ENCODE measurements at places on chromosomes 1 and 21.

- DNase-seq, result no peak
Measured at GRCh38 chr1:6273380-6273891, 12.5 kb upstream of the GPR153 start.

- no peak for DNase-seq
Measured at GRCh38 chr1:27332536-27333281, 9.1 kb upstream of the SYTL1 start.

GRCh38 chr1:173507847-173508209 lies 30.7 kb downstream of the PRDX6 start:
- no peak for DNase-seq

DNA sequence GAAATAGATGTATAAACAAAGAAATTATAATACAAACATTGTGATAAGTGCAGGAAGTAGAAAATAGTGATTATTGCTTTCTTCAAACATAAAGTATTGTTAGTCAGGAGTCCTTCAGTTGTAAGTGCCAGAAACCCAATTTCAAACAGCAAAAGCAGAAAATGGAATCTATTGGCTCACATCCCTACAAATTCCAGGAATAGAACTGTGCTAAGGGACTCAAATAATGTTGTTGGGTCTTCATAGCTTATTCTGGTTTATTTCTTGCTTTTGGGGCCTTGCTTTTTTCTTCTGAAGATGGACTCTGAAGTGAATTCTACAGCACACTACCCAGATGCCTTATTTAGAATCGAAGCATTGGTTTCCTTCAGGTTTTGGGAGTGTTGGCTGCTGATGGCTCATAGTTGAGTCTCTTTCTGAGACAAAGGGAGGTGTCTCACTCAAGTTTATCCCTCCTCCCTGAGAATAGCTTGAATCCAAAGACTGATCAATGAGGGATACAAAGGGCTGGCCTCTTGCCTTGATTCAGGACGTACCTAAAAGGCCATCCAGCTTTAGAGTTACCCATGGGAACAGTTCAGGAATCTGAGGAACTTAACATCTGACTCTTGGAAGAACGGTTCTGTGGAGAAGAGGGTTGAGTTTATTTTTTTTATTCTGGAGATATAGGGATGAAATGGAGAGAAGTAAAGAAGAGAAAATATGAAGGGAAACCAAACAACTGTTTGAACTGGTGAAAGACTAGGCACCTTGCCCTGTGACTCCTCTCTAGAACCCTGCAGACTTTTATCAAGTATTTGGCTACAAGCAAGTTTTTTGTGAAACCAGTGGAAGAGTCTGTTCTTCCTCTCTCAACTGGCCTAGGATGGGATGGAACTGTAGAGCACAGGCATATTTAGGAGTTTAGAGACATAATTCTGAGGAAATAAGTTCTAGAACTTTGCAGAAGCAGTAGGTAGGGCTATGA lies 39.0 kb upstream of the ATG4C start:
- DNase-seq, result no peak

GRCh38 chr1:32480761-32481160 lies 15.9 kb downstream of the ZBTB8B start:
- DNase-seq, result no peak

- no peak for DNase-seq
Measured at GRCh38 chr1:103492003-103492625, 33.4 kb upstream of the RNPC3 start.

DNA sequence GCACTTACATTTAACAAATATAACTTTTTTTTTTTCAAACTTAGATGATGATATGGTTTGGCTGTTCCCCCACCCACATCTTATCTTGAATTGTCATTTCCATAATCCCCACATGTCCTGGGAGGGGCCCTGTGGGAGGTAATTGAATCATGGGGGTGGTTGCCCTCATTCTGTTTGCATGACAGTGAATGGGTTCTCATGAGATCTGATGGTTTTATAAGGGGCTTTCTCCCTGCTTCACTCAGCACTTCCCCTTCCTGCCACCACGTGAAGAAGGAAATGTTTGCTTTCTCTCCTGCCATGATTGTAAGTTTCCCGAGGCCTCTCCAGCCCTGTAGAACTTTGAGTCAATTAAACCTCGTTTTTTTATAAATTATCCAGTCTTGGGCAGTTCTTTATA lies 432.6 kb downstream of the AMY1C start:
- no peak for DNase-seq

DNA sequence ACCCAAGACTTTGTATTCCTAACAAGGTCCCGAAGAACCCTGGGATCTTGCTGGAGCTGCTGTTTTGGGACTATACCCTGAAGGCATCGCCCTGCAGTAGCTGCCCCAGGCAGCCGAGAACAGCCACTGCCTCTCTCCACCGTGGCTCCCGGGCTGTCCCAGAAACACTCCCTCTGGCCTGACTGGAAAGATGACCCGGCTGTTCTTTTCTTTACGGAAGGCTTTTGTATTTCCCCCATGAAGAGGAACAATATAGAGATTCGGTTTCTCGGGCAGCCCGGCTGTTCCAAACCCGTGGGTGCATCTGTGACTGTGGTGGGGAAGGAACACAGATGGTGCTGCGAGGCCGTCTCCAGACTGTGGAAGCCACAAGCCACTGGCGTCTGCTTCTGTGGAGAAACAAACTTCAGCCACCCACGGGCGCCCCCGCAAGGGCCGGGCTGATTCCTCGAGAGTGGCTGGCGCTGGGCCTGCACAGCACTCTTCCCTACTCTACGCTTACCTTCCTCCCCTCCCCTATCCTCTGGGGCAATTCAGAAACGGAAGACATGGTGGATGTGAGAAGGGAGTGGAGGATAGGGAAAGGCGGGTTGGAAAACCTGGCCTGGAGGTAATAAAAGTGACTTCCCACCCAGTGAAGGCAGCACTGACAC lies 33.7 kb upstream of the VASH2 start:
- no peak for DNase-seq

DNA sequence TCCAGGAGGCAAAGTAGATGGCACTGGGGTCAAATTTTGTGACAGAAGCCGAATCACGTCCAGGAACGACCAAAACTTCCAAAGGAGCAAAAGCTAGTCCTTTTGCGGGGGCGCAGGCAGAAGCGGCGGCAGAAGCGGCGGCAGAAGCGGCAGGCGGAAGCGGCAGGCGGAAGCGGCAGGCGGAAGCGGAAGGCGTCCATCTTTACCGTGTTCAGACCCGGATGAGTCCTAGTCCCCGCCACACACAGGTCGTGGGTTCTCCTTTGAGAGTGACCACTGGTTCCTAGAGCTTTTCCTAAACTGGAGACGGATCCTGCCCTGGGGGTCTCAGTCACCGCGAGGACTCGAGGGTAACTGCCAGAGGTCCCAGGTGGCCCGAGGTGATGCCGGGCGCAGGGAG lies 53.6 kb downstream of the POFUT2 start:
- DNase-seq, result no peak

DNA sequence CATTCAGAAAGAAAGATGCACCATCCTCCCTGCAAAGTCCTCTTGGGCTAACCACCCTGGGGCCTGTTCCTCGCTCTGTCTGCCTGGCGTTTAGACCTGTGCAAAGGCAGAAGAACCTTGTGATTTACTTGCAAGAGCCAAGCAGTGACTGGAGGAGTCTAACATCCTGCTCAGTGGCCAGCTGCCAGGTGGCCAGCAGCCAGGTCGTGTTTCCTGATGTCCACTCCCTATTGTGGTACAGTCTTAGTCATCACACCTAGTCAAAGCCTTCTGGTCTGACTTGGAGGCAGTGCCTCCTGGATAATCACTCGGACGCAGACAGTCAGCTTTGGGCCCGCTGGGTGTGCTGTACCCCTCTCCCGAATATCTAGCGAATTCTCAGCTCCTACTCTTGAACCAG lies 118.1 kb downstream of the PGBD5 start:
- no peak for DNase-seq

GRCh38 chr1:33147997-33148314 lies 33.9 kb downstream of the TRIM62 start:
- DNase-seq, result no peak

All from stimulated activated CD8-positive, alpha-beta memory T cell treated with anti-CD3 and anti-CD28 coated beads, Interleukin-7, amount 100 ng/mL, for 48 hours (primary cell).